Gastrocnemius medialis (tissue), 4 donors: ENCODE measurements at places on chromosomes 11 and 22.

- no peak for DNase-seq
Observed at GRCh38 chr11:59193587-59194130, 19.1 kb downstream of the MPEG1 start.

DNA sequence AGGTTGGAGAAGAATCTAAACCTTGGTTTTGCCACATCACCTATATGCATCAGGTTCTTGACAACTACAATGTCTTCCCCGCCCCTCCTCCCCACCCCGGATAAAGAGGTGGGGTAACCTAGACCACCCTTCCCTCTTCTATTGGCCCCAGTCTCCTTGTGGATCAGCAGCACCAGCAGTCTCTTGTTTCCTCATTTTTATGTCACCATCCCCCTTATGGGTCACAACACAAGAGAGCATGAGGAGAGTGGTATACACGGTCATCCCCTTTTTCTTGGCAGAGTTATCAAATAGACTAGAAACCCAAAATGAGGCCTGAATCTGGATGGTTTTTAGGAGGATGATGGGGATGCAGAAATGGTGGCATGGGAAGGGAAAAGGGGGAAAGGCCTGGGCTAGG is 1.2 kb downstream of the MS4A4E start:
- DNase-seq = no peak

- no peak for DNase-seq
Observed at GRCh38 chr22:35472488-35472887, 68.1 kb upstream of the RASD2 start.

DNA sequence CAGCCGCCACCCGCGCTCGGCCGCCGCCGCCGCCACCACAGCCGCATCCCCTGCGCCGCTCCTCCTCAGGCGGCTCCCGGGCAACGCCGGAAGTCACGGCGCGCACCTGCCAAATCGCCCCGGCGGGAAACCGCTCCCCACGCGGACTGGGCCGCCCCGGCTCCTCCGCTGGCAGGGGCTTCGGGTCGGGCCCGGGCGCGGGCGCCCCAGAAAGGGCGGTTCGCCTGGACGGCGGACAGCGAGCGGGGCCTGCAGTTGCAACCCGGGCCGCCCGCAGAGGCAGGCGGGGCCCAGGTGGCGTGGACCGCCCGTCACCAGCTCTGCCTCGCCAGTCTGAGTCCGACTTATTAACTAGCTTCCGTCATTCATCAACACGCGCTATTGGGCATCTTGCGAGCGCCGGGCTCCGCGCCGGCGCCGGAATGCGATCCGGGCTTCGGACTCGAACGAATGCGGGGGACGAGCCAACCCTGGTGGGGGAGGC is at the start of gene HIRA:
Gene HIRA (minus strand): TSS at position 85 of the 484 bp plus-strand sequence. CDS start 257 bp downstream, outside the sequence.
- peak; percentile 53 for DNase-seq

- DNase-seq = no peak
Observed at GRCh38 chr11:21511835-21512440, 680.9 kb upstream of the ANO5 start.

- DNase-seq = no peak
Observed at GRCh38 chr11:95562196-95562921, 227.2 kb downstream of the FAM76B start.

DNA sequence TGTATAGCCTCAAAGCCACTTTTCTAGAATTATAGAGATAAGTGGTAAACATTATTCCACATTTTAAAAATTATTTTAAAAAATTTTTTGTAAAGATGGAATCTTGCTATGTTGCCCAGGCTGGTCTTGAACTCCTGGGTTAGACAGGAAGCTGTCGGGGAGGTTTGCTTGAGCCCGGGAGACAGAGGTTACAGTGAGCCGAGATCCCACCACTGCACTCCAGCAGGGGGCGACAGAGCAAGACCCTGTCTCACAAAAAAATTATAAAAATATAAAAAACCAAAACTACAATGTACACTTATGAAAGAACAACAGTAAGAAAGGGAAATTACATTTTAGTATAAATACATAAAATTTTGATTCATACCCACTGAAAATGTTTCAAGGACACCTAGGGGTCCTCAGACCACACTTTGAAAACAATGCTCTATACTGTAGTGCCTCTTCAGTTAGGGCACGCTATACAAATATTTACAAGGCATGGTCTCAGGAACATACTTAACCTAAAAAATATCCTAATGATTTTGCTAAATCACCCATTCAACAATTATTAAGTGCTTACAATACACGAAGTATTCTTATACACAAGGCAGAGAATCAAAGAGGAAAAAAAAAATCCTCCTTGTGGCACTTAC is 111.2 kb downstream of the MRTFA start:
- DNase-seq = peak; percentile 26

DNA sequence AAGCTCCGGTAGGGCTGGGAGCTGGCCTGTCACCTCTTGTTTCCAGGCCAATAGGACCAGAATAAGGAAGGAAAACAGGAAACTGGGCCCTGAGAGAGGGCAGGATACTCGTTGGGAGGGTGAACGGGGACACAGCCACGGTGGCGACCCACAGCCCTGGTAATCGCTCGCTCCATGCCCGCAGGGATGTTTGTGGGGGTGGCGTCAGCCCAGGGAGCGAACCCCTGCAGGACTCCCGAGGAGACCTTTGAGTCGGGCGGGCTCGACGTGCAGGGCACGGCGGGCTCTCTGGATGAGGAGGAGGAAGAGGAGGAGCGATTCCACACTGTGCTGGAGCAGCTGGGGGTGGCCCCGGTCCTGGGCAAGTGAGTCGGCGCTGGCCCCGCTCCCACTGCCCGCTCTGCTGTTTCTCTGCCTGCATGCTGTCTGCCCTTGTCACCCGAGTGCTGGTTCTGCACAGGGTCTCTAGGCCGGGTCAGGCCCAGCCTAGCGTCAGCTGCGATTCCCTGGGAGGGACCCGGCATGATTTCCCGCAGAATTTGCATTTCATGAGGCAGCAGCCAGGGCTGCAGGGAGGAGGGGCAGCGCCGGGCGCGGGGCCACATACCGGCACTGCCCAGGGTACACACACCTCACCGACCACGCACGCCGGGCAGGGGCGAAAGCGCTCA is 1.6 kb downstream of the CRACR2B start:
- peak; percentile 35 for DNase-seq

DNA sequence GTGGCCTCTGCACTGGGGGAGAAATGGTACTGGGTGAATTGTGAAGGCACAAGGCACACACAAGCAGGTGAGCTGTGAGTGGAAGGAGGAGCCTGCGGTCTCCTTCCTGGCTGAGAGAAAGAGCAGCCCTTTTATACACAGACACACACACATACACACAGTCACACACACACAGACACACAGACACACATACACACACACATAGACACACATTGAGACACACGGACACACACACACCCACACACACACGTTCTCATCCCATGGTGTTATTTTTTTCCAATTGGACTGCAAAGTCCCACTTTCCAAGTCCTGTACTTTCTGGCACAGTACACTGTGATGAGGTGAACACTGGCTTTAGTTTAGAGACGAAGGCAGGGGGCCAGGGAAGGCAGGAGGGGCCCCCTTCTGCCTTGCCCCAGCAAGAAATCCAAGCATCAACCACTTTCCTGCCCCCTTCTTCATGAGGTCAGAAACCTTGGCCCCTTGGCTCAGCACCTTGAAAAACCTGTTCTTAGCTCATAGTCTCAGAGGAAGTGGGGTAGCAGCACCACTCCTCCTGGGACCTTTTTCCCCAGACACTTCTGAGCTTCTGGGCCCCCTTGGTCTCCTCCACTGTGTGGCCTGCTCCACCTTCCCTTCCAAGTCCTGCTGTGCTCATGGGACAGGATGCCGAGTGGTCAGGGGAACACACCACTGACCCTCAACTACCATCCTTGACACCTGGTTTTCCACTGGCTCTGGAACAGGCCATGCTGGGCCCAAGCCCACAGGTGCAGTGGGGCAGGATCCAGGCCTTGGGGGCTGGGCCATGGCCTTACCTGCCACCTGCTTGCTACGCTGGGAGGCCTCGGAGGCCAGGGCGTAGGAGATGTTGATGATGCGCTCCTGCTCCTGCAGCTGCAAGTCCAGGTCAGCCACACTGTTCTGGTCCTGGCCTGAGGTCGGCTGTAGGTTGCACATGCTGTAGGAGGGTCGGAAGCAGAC is 43.8 kb downstream of the C11orf58 start:
- no peak for DNase-seq

DNA sequence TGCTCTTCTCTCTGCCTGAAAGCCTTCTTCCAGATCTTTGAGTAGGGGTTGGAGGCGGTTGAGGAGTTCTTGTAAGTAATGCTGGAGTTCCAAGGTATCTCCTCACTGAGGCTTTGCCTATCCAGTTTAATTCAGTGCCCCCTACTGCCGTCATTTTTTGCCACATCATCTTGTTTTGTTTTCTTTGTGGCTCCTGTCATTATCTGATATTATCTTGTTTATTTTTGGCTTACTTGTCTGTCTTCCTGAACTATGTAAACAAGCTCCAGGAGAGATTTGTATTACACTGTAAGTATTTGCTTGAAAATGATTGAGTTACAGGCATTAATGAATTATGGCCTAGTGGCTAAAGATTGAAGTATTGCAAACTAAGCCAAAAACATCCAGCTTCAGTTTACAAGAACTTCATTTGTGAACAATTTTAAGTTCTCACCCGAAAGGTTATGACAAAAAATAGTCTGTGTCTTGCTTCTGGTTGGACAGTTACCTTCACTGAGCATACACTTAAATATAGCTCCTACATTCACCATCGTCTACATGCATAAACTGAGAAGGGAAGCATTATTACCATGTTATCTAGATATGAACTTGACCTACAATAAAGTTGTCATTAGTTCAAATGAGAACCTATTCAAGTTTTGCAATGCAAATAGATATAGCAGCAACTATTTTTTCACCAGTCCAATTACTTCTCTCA is 154.8 kb downstream of the ARHGAP42 start:
- no peak for DNase-seq

DNA sequence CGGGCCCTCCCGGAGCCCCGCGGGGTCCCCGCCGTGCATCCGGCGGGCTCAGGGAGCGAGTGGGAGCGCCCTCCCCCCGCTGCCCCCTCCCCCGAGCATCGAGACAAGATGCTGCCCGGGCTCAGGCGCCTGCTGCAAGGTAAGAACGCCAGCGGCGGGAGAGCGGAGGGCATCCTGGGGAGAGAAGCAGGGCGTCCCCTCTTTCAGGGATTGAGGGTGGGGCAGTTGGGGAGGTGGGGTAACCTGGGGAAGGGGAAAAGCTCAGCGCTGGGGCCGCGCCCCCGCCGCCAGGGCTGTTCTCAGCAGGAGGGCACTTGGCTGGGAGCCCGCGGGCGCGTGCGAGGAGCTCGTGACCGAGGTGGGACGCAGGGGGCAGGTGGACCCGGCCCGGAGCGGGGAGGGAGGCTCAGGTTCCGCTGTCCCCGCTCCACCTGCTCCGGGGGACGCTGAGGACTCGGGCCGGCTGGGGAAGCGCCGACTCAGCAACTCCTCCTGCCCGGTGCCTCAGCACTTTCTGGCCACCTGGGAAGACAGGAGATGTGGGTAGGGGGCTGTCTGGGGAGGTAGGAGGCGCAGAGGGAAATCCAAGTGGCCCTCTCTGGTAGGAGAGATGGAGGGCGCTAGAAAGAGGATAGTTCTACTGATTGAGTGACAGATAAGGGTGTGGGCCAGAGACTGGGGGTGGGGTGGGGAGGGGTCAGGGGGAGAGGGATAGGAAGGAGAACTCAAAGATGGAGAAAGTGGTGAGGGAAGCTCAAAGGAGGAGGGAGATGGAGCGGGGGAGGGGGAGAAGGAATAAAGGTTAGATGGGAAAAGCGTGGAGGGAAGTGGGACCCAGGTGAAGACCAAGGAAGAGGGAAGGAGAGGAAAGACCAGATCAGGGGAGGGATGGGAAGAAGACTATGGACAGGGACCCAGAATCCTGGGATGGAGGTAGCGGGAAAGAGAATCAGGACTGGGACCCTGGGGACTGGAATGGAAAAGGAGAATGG is 726 bp downstream of the RTN4RL2 start:
- no peak for DNase-seq

GRCh38 chr22:45179276-45180049 is 15.7 kb downstream of the NUP50 start:
- no peak for DNase-seq

GRCh38 chr11:46505741-46506482 is 87.9 kb downstream of the AMBRA1 start:
- DNase-seq = no peak

DNA sequence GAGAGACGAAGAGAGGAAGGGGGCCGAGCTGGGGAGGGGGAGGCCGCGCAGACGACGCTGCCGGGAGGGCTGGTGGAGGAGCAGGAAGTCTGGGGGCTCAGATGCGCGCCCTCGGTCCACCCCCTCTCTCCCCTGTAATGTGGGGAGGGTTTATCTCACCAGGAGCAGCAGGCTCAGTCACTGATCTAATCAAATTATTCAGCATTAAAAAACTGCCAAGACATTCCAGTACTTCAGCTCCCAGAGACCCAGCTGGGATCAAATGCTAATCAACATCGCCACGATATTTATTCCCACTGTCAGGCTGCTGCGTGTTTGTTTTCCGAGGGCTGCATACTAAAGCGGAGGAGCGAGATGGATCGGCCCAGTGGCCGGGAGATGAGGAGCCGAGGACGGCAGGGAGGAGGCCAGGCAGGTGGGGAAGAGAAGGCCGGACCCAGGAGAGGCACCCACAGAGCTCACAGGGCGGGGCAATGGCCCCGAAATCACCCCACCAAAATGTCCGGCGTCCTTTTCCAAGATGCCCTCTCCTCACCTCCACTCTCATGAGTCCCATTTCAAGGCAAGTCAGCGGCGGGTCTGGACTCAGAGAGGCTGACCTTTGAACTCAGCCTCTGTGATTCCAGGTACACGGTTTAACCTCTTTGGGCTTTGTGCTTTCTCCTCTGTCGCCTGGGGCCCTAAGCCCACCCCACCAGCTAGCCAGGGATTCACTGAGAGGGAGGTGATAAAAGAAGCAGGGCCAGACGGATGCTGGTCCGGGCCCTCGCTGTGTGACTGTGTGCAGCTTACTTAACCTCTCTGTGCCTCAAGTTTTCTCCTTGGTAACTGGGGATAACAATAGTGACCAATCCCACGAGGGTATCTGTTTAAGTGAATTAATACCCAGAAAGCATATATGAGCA is 502.1 kb downstream of the MN1 start:
- no peak for DNase-seq

- DNase-seq = no peak
Observed at GRCh38 chr11:9784602-9785315, 120.9 kb downstream of the SWAP70 start.

- DNase-seq = no peak
Observed at GRCh38 chr22:33007485-33007884, 50.7 kb downstream of the SYN3 start.

- no peak for DNase-seq
Observed at GRCh38 chr11:72726266-72727220, 25.7 kb downstream of the ARAP1 start.

- no peak for DNase-seq
Observed at GRCh38 chr11:45643598-45644260, 21.7 kb downstream of the CHST1 start.

DNA sequence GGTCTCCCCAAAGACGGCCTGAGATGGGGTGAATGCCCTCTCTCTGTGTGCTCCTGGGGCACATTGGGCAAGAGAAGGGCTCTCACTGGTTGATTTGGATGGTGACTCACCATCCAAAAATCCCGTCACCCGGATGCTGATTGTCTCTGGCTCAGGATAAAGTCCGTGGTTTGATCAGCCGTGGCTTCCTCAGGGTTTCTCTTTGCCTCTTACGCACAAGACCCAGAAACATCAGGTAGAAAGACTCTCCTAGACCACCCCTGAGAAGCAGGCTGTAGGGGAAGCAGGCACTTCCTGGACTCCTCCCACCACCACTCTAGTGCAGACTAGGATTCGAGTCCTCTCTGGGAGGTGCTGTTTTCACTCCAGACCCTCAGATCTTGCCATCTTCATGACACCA is 176.1 kb upstream of the NCAM1 start:
- DNase-seq = peak; percentile 30
